ENCODE measurements at places on chromosomes 7 and 10.

- no peak for DNase-seq
These were observed 63.5 kb upstream of the VKORC1L1 start for GRCh38 chr7:65809259-65809981.

GRCh38 chr10:124588736-124589490 is 127.3 kb downstream of the LHPP start:
- DNase-seq = no peak

DNA sequence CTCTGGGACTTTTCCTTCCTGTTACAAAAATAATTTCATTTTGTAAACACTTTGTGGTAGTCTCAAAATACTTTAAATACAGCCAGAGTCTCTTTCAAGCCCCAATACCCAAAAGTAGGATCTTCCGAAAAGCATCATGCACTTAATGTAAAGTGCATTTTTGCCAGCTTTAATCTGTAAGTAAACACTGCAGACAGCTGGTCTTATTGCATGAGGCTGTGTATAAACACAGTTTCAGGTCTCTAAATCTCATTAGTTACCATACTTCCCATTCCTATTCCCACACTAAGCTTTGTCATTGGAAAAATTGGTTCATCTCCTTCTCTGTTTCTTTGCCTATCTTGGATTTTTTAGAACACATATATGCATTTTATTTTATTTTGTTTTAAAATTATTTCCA is 87.6 kb upstream of the GNAI1 start:
- DNase-seq = no peak

DNA sequence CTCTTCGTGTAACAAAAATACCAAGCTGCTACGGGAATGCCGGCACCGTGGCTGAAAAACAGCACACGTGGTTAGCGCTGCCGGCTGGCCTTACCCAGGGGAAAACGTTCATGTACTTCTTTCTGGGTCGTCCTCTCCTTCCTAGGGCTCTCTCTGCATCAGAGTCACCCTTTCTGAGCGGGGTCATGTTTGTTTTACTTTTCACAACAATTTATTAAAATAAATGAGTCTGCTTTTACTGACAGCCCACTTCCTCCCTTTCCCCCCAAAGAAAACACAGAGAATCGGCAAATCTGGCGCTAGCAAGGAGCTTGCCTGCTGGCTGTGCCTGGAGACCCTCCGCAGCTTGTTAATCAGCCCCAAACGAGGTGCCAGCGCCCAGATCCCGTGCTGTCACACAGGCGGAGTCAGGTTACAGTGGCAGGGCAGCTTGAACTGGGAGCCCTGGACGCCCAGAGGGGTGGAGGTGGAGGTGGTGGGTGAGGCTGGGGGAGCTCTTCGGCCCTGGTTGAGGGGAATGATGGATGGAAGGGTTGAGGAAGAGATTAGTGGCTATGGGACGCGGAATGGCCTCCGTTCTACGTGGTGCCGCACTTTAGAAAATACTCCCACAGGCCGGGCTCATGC is 162.2 kb upstream of the TNS3 start:
- no peak for DNase-seq

DNA sequence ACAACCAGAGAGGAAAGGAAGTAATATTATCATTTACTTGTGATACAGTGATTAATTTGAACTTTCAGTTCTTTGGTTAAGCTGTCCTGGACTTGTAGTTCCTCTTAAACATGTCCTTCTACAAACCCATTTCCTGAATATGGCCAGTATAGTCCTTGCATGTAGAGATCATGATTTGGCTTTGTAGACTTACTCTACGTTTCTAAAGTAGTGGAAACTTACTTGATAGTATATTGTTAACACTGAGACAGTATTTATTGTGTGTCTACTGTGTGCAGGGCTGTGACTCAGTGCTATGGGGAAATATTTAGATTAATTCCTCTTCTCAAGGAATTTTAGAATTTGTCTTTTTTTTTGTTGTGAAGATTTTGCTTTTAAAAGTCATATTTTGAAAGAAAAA is 109.5 kb downstream of the NRF1 start:
- DNase-seq = no peak

DNA sequence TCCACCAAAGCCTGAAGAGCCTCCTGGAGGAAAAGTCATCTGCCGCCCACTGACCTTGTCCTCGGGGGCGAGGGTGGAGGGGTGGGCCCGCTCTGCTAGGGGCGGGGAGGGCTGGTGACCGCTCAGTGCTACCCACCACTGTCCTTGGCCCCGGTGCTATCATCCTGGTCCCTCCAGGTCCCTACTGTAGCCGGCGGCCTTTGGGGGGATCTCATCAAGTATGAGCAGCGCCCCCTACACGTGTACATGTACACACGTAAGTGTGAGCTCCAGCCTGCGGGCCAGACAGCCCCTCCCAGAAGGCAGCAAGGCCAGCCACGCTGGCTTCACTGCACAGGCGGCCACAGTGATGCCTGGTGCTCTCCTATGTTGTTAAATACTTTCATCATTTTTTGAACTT is 19.6 kb downstream of the TTYH3 start:
- DNase-seq = no peak

DNA sequence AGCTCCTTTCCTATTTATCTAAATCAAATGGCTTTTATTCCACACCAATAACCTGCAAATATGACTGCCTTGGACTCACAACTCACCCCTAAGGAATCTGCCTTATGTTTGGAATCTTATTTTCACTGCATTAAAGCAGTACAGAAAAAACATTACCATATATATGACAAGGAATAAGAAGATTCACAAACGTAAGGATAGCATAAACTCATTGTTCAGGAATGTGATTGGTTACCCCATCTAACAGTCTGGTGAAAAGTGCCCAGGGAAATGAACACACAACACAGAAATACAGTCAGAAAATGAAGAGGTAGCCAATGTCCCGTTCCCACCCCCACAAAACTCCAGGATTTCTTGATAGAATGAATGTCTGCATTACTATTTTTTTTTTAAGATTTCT is 2.0 kb downstream of the PPP3CB start:
- DNase-seq = no peak

GRCh38 chr7:41969561-41970105 is 266.7 kb upstream of the INHBA start:
- no peak for DNase-seq

DNA sequence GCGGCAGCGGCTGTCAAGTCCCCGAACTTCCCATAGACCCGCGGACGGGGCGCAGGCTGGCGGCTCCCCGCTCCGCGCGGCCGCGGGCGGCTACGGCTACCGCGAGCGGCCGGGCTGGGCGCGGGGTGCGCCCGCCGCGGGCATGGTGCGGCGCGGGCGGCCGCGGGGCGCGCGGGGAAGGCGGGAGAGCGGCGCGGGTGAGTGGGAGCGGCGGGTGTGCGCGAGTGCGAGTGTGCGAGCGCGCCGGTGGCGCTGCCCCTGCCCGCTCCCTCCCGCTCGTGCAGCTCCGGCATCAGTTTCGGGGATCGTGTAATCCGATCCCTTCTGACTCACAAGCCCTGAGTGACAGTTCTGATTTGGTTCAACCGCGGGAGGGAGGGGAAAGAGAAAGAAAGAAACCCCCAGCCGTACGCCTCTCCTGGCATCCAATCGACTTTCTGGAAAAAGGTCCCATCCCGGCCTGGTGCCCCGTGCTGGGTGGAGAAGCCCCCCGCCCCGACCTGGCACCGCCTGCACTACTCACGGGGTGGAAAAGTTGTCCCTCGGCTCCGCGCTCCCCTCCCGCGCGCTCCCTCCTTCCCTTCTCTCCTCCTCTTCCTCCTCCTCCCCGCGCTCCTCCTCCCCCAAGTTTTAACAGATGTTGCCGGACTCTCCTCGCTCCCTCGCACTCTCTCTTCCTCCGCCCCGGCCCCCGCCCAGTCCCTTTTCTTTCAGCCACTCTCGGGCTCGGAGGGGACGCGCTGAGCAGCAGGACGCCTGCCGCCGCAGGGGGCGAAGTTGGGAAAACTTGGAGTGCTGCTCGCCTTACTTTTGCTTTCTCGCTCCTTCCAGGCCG is at the start of gene GLI3:
Gene GLI3, minus strand, starts transcription at position 234 of the 835 bp plus-strand sequence. CDS start 13,956 bp downstream, outside the sequence.
- peak; percentile 57 for DNase-seq

DNA sequence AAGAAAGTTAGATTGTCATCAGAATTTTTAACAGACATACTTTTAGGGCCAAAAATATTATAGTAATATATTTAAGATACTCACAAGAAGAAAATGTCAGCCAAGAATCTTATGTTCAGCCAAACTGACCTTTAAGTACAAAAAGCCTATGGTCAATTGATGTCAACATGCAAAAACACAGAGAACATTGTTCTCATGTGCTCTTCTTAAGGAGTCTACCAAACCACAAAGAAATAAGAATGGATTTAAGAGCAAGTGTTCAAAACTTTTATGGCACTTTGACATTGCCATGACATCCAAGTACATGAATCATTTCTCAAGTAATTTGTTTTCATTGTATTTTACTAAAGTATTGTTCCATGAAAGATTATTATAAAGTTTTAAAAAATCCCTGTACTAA is 180.4 kb downstream of the TMEM26 start:
- DNase-seq = no peak

DNA sequence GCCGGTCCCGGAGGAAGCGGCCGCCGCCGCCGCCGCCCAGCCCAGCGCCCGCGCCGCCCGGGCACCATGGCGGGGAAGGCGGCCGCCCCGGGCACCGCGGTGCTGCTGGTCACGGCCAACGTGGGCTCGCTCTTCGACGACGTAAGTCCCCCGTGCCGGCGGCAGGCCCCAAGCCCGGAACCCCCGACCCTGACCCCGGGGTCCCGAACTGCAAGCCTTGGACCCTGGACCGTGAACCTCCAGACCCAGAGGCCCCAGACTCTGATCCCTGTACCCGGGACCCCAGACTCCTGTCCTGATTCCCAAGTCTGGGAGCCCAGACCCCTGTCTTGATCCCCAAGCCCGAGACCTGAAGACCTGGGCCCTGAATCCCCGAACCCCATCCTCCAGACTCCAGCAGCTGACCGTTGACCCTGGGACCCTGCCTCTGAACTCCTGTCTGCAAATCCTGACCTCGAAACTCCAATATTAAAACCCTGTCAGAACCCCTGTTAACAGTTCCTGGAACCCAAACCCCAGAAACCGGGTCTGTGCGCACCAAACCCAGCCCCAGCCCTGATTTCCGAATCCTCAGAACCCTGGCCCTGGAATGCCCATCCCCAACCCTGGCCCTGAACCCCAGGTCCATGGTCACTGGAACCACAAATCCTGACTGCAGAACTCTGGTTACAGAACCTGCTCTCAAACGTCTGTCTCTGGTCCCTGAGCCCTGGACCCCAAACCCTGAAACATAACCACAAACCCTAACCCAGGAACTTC is 623 bp downstream of the INPP5A start:
- DNase-seq = no peak

Data from stimulated activated CD8-positive, alpha-beta memory T cell treated with anti-CD3 and anti-CD28 coated beads, Interleukin-4, amount 100 ng/mL, for 48 hours (primary cell).